ENCODE measurements at places on chromosomes 11 and 22.
A peak's percentile ranks its signal among the peaks of the same experiment; 100 is the strongest.

- no peak for DNase-seq
Measured at GRCh38 chr11:120413480-120413879, 77.3 kb downstream of the ARHGEF12 start.

DNA sequence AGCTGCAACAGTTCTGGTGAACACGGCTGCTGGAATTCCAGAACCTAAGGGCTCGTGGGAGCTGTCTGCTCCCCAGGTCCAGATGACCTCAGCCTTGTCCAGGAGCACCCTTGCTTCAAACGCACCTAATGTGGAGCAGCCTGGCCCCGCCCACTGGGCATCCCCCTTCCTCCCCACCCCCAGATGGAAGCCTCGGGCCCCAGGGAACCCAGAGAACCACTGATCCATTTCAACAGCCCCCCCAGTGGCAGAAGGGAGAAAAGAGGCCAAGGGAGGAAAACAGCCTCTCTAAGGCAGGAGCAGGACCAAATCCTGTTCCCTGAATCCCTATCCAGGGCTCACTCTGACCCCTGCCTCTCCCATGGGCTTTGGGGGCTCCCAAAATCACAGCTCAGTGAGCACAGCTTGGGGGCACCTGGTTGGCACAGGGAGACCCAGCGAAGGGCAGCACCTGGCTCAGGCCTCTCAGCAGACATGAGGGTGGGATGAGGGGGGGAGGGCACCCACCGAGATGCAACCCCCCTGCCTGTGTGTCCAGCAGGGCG, 1.2 kb downstream of the CYTH4 start:
- DNase-seq = no peak

DNA sequence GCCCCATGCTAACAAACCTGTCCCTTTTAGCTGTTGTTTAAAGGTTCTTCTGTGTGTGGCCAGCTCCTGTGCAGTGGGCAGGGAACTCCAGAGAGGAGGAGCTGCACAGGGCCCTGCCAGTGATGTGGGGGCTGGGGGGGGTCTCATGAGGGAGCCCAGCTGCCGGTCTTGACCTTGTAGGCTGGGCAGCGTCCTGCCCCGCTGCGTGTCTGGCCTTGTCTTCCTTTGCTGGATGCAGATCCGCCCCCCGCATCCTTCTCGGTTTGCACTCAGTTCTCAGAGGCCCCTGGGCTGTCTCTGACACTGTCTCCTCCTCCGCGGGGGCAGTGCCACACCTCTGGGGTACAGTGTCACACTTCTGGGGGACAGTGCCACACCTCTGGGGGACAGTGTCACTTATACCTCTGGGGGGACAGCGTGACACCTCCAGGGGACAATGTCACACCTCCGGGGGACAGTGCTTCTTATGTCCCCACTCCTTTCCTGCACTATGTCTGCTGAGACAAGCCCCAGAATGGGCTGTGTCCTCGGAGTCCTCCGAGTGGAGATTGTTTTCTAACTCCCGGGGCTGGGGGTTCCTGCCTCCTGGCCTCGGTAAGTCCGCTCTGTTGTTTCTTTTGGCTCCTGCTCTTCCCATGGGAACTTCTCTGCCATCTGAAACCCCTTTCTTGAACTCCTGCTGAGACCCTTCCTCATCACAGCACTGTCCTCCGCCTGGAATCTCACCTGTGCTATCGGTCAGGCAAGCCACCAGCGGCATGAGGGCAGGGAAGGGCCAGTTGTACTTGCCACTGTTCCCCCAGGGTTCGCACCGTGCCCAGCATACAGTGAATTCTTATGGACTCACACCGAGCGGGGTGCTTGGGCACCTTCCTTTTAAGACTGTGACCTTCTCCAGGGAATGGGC, 788.3 kb downstream of the TBC1D22A start:
- no peak for DNase-seq

- no peak for DNase-seq
Measured at GRCh38 chr11:133900176-133901105, 55.1 kb upstream of the SPATA19 start.

DNA sequence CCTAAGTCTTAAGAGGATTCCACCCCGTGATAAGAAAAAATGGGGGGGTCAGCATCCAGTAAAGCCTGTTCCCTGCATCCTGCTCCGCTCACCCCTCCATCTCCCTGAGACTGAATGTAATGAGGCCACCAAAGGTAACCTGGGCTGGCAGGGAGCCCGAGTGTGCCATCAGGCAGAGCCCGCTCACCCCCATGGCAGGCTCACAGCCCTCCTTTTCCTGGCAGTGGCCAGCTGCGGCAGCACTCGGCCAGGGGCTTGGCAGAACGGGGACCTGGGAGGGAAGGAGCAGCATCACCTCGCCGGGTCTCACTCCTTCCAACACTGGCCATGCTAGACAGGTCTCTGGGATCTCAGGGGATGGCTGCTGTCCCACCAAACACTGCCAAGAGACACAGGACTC, 64.4 kb downstream of the PRDM11 start:
- DNase-seq = no peak

DNA sequence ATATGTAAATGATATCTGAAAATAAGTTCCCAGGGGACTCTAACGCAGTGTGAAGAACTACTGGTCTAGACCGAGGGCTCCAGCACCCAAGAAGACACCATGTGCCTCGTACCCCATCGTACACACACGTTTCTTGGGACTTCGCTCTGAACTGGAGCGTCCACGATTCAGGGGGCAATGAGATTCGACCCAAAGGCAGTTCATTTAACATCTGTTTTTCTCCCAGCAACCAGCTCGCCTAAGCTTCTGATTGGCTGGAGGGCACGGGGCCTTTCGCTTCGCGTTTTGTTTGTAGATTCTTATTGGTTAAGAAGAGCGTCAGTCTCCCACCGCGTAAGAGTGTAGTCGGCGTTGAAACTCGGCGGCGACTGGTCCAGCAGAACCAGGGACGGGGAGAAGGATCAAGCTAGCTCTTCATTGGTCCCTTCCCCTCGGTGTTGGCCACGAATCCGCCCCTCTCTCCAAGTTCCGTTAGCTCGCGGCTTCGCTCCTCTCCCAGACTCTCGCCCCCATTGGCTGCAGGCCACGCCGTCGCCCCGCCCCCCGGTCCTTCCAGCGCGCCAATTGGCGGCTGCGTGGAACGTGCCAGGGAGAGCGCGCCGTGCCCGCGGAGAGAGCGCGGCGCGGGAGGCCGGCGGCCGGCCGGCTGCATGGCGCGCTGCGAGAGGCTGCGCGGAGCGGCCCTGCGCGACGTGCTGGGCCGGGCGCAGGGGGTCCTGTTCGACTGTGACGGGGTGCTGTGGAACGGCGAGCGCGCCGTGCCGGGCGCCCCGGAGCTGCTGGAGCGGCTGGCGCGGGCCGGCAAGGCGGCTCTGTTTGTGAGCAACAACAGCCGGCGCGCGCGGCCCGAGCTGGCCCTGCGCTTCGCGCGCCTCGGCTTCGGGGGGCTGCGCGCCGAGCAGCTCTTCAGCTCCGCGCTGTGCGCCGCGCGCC, at the start of gene PDXP:
PDXP (plus strand) TSS at position 591 of the 933 bp plus-strand sequence; CDS start at position 651, 60 bp downstream.
- DNase-seq = peak; percentile 99

GRCh38 chr11:130916910-130917309, 631 bp upstream of the SNX19 start:
- no peak for DNase-seq

DNA sequence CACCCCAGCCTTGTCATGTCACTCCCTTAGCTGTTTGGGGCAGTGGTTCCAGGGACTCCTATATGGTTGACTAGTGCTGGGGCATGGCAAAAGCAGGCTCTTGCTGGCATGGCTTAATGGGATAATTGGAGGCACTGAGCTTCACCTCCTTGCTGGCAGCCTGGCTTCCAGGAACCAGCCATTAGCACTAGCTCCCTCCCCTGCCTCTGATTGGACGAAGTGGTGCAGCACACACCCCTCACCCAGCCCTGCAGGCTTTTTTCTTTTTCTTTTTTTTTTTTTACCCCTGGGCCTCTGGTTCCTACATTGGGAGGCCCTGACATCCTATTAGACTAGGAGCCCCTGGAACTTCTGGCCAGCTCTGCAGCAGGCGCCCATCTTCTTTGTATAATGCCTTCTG, 18.6 kb downstream of the PHLDB1 start:
- DNase-seq = no peak

DNA sequence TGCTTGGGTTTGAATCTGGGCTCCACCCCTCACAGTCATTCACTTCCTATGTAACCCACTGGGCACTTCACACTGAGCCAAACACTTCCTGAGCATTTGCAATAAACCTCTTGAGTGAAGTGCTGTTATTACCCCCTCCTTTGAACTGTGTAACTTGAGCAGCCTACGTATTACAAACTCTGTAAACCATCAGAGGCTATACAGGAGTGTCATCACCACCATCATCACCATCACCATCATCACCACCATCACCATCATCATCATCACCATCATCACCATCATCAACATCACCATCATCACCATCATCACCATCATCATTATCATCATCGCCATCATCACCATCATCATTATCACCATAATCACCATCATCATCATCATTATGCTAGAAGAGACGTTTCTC, 18.4 kb downstream of the RTL6 start:
- DNase-seq = no peak

DNA sequence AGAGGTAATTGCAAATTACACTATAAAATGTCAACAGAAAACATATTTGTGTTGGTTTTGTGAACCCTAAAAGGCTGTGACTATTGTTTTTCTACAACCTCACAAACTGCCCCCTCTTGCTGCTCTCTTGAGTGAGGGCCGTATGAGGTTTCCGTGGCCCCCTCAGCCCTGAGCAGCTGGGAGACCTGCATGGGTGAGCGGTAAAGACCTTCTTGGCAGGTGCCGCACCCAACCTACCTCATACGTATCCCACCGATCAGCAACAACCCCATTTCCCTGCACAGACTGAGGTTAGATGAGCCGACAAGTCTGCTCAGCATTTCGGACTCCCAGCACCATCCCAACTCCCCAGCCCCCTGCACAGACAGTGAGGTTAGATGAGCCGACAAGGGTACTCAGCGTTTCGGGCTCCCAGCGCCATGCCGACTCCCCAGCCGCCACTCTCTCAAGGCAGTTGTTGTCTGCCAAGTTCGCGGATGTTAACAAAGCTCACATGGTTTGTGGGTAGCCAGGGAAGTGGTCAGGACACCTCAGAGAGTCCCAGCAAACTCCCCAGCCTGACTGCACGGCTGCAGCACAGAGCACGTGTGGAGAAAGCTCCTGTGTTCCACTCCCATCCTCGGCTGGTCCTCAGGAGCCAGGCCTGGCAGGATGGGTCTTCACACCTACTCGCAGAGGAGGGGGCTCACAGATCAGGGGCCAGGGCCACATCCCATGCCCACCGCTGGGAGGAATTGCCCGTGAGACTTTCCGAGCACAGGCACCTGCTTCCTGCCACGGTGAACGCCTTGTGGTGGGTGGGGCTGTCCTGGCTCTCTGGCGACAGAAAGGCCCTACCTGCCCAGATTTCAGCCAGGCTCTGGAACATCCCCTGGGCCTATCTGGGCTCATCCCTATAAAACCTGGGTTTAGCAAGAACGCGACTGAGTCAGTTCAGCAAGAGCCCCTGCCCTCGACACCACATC, 502.9 kb downstream of the BRD1 start:
- no peak for DNase-seq

DNA sequence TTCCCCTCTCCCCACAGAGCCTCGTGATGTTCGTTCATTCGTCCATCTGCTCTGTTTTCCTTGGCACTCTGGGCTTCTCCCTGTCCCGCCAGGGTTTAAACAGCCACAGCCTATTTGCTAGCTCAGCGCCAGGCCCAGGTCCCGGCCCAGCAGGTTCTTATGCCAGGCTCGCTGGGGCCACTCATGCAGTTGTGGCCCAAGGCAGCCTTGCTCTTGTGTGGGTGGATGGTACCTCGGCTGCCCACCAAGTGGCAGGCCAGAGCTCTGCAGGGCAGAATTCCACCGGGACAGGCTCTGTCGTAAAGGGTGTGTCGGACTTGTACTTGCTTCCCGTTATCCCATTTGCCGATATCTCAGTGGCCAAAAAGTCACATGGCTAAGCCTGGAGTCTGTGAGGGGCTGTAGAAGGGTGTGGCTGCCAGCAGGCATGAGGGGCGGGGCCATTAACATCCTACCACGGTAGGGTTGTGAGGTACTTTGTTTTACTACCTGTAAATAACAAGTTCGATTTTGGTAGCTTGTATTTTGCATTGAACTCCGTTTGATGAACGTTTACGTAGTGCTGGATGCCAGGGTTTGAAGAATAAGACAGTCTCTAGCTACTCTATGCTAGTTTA, 7.9 kb downstream of the FAM118A start:
- DNase-seq = no peak

DNA sequence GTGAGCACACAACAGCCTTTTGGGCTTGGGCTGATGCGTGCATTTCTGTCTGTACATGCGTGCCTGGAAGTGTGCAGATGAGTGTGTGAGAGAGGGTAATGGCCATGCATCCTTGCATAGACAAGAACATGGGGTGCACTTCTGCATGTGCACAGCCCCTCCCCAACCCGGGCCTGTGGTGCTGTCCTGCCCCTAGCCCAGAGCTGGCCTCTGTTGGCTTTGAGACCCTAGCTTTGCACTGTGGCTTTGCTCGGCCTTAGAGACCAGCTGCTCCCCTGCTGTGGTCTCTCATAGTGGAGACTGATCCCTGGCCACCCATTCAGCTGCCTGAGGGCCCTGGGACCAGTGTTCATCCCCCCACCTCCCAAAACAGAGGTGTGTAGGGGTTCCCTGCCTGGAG, 25.4 kb downstream of the ST3GAL4 start:
- DNase-seq = no peak

GRCh38 chr11:106030609-106031008, 8.6 kb upstream of the MSANTD4 start:
- no peak for DNase-seq

DNA sequence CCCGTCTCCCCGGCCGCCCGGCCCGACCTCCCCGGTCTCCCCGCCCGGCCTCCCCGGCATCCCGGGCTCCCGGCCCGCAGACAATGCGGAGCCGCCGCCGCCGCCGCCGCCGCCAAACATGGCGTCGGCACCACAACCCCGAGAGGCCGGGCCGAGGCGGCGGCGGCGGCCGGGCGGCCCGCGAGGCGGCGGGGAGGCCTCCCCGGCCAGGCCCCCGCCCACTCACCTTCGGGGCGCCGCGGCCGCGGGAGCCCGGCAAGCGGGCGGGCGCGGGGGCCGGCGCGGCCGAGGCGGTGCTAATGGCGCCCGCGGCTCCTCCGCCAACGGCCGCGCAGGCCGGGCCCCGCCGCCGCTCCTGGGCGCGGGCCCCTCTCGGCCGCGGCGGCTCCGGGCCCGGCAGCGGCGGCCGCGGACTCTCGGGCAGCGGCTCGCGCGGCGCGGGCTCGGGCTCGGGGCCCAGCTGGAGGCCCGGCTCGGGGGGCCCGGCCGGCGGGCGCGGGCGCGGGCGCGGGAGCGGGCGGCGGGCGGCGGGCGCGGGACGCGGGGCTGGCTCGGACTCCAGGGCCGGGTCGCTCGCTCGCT, 311 bp downstream of the BRD1 start:
- DNase-seq = no peak

DNA sequence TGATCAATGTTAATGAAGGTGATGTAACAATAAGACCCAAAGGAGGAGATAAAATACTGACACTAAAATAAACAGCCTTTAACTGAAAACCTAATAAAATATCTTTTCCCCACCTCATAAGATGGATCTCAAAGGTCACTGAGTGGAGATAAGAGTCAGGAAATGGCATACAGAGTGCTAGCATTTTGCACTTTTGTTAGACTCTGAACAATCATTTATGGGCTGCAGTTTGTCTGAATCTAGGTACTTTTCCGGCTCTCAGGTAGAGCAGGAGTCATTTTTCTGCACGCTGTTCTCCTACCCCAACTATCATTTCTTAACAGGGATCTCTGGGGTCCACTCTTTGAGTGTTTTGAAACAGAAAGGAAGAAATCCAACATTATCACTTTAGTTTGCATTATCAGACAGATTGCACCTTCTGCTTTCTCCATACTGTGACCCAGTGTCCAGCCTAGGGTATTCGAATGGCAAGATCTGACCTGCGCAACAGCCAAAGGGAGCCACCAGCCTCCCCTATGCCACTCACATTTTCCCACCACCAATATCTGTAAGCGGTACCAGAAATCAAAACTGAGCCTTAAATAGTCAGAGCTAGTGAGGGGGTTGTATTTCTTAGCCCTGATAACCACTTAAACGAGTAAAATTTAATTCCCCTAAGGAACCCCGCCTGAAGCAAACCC, 863 bp downstream of the SIAE start:
- no peak for DNase-seq
